Renal pelvis (tissue), 12 donors: ENCODE measurements at places on chromosomes 2 and 18.
A peak's percentile ranks its signal among the peaks of the same experiment; 100 is the strongest.

GRCh38 chr2:214578442-214578841, 167.6 kb downstream of the VWC2L start:
- no peak for DNase-seq

GRCh38 chr2:61619561-61619960, 81.4 kb upstream of the XPO1 start:
- DNase-seq: no peak

GRCh38 chr2:3488061-3488531, 31.2 kb downstream of the ADI1 start:
- DNase-seq: no peak

DNA sequence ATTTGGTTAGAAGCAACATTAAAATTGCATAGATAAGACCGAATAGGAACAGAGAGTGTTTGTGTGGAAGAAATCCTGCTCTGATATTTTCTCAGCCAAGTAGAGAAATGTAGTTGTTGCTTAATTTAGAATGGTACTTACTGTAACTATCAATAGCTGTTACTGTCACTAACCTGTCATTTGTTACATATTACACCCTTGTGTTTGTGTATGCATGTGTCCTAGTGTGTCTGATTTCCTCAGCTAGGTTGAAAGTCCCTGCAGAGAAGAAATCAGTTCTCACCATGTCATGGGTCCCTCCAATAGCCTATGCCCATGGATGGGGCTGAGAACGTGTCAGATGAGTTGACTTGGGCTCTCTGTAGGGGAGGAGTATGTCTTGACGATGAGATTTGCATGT, 94.4 kb downstream of the SPTBN1 start:
- DNase-seq: no peak

GRCh38 chr2:237202288-237203030, 116.8 kb downstream of the COPS8 start:
- no peak for DNase-seq

- no peak for DNase-seq
Observed at GRCh38 chr2:56195563-56195962, 11.8 kb downstream of the CCDC85A start.

GRCh38 chr2:68251187-68251854, 1.0 kb downstream of the PPP3R1 start:
- peak; percentile 83 for DNase-seq
